A172 (cell line): ENCODE measurements at places on chromosomes 2 and 18.
A peak's percentile ranks its signal among the peaks of the same experiment; 100 is the strongest.

- DNase-seq: no peak
Measured at GRCh38 chr2:7665880-7666279, 748.7 kb downstream of the RNF144A start.

DNA sequence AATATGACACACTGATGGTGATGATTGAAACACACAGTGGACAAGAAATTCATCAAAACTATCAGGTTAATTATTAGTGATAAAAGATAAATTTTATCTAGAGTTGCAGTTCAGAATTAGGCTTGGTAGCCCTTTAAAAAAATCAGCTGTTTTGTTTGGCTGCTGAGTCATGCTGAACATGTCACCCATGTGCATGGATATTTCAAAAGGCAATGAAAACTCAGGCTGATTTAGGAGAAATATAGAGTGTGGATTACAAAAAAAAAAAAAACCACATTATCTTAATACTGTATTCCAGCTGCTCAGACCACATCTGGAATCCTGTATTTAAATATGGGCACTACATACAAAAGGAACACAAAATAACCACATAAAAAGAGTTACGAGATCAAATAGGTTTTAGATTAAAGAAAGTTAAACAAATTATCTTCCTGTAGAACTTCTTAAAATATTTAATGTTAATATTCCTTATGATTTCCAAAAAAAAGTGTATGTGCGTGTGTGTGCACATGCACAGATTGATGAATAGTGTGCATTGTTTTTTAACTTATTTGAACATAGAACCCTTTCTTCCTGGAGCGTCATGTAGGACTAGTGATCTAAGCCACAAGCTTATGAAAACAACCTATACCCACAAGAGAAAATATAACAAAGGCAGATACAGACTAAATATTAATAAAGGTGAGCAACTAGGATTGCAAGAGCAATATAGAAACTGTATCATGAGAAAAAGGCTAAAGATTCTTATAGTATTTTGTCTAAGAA lies 186.2 kb downstream of the STK39 start:
- DNase-seq: peak; percentile 30

DNA sequence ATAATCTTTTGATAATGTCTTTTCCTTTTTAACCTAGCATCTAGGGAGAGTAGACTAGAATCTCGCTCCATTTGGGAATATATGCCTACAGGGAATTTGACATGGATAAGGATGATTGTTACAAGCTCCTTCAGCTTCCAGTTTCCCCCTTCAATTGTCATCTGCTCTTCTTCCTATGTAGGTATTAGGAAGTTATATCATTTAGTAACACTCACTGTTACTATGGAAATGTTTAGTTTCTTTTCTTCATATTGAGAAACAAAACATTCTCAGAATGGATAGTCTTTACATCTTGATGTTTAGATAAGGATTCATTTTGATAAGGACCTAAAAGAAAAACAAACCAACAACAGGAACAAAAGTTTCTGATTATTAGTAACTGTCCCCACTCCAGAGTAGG lies 127.6 kb downstream of the PHLPP1 start:
- no peak for DNase-seq

- peak; percentile 40 for DNase-seq
Measured at GRCh38 chr2:195636890-195637289, 20.1 kb upstream of the SLC39A10 start.

- no peak for DNase-seq
Measured at GRCh38 chr2:2889646-2890045, 488.0 kb downstream of the EIPR1 start.

DNA sequence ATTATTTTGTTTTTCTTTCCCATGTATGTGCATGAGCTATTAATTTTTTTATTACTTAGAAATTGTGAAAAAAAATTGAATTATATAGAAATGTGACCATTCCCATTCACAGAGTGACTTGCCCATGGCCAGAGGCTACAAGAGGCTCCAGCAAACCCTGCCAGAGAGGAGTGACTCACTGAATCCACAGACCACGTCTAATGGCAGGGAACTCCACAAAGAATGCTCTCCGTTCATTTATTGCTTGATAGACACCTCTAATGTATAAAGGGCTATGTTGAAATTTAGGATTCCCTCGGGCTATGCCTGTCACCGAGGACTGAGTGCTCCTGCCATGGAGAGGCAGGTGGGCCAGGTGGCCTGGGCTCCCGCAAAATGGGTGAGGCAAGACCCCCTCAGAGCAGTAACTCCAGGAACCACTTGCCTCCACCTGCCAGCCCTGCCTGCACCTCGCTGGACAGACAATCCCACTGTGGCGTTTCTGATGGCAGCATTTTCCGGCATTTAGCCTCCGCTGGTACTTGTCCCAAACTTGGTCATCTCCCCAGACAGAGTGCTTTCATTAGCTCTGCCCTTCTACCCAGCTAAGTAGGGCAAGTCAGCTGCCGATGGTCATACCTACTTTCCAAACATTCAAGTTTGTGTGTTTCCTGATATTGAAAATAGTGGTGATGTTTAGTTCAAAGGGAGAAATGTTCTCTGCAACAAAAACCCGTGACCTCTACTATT lies 200.3 kb downstream of the PRKCE start:
- peak; percentile 50 for DNase-seq

DNA sequence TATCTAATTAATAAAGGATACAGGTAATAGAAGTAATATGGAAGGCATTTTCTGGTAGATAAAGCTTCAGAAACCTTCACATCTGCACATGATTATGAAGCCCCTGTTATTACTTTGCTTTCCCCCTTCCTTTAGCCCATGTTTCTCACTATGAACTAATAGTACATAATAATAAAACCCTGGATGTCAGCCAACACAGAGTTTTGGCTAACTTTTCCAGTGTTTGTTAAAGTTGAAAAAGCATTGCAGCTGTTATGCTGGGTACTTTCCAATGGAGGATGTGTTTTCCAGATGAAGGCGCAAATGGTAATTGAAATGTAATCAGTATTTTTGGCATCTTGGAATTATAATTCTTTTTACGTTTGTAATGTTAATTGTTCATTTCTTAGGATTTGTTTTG lies 43.5 kb downstream of the SPTBN1 start:
- no peak for DNase-seq

GRCh38 chr2:120892271-120892966 lies 156.8 kb downstream of the GLI2 start:
- no peak for DNase-seq

- DNase-seq: no peak
Measured at GRCh38 chr2:45469314-45470099, 141.6 kb downstream of the SRBD1 start.

DNA sequence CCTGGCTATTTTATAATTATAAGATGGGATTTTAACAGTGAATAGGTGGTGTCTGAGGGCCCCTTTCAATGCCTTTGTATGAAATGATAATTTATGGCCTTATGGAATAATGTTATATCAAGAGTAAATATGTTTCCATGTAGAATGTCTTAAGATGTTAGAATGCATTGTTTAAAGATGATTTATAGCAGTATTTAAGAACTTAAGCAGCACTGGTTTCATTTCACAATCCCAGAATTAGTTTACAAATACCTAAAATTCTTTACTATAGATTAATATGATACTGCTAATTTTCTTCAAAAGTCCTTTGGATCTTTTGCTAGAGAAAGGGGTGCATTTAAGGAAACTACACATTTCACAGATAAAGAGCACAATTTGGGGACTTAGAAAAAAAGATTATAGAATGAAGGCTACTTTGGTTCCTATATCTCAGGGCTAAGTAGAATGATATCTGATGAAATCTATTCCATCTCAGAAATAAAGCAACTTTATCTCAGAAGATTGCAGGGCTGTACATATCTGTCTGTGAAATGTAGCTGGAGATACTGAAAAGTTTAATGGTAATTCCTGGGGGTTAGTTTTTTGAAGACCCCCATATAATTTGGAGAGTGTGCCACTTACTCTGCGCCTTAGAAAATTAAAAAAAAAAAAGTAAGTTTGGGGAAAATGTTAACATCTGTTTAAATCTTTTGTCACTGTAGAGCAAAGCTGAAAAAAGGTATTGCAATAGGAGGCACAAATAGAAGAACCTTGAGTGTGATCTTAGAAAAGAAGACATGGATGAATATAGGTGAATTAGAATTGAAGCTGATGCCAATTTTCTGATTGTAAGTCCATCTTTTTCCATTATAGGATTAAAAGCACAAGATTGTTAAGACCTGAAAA lies 123.4 kb downstream of the GULP1 start:
- no peak for DNase-seq

- no peak for DNase-seq
Measured at GRCh38 chr18:11268741-11269233, 119.4 kb upstream of the PIEZO2 start.

DNA sequence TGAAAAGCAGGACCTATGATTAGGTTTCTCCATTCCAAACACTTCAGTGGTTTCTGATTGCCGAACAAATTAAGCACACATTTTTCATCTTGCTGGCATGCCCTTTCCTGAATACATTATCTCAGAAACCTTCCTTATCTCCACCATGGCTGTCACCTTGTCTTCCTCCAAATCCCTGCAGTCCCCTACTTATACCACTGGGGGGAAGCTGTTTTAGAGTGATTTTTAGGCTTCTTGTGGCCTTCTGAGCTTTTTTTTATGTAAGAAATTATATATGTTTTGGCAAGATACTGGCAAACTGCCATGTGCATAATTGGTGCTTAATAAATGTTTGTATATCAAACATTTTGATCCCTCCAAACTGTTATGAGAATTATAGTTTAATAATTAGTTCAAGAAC lies 229.2 kb downstream of the MYT1L start:
- DNase-seq: no peak

GRCh38 chr2:41926614-41927580 lies 120.9 kb upstream of the PKDCC start:
- no peak for DNase-seq

GRCh38 chr2:109332880-109333279 lies 203.9 kb downstream of the SH3RF3 start:
- no peak for DNase-seq

DNA sequence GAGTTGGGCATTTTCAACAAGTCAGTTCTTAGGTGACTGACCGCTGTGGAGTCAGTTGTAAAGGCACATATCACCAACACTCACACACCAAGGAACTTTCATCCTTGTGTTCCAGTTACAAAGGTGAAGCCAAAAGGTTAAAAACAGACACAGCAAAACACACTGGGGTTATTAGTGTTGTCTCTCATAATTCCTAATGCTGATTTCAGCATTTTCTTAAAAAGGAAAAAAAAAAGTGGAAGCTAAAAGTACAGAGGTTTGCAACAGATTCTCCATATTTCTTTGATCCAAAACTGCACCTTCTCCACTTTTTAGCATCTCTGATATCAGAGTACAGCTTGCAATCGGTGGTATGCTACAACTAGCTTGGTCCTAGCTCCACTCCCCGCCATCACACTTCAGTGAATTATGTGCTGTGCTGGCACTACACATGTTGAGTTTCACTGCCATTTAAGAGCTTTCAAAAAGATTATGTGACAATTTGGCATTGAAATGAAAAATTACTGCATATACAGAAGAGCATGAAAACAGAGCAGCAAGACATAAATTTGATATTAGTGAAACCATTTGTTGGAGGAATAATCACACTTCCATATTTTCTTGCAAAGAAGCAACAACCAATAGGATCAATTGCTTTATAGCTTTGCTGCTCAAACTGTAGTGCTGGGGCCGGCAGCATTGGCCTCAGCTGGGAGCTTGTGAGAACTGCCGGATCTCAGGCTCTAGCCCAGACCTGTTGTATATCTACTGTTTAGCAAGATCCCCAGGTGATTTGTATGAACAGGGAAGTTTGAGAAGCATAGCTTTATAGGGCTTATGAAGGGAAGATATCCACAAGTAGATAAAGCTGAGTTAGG lies 62.3 kb upstream of the DAPL1 start:
- no peak for DNase-seq

DNA sequence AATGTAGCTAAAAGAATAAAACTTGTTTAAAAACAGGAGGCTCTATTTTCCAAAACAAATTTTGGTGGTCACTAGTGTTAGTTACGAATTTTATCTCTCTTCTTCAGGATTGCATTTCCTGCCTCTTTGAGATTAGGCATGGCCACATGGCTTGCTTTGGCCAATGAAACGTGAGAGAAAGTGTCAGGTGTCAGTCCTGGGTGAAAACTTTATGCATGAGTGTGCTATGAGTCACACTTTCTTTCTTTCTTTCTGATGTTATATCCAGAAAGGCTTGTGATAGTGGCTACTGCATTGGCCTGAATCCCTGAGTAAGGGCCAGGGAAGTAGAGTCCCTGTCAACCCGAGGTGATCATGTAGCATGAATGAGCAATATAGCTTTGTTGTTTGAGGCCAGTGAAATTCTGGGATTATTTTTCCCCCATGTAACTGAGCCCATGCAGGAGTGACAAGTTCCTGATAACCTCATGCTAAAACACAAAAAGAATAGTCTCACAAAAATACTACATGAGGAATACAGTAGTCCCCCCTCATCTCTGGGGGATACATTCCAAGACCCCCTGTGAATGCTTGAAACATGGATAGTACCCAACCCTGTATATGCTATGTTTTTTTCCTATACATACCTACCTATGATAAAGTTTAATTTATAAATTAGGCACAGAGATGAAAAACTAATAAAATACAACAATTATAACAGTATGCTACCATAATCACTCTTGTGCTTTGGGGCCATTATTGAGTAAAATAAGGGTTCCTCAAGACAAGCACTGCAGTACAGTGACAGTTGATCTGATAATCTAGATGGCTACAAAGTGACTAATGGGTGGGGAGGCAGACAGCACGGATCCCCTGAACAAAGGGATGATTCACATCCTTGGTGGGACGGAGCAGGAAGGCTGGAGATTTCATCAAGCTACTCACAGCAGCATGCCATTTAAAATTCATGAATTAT lies 109.5 kb downstream of the CDC42EP3 start:
- DNase-seq: peak; percentile 98

- DNase-seq: no peak
Measured at GRCh38 chr2:122692400-122693083, 937.1 kb downstream of the TSN start.

DNA sequence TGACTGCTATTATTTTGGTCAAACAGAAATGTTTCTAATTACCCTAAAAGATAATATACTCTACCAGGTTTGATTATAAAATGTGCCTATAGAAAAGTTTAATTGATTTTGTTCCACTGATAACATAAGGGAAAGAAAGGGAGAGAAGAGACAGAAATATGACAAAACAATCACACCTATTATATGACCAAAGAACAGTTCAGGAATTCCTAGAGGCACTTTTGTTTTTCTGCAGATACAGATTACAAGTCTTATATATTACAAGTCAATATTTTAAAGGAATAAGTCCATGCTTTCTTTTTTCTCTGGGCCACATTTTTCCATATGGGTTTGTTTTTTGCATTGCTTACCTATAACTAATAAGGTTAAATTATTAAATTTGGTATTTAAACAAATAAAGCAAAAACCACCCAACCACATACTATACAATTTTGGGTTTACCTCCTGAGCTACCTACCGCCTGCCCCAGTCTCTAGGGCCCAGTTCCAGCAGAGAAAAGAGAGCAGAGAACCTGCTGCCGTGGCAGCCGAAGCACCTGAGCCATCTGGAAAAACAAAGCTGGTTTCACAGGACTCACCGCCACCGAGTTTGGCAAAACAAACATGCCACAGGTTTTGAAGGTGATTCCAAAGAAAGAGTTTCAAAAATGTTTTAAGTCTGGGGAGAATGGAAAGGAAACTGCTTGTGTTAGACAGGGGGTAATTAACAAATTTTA lies 92.1 kb downstream of the DYM start:
- no peak for DNase-seq

- no peak for DNase-seq
Measured at GRCh38 chr18:785242-785641, 26.8 kb downstream of the YES1 start.
